ENCODE measurements at places on chromosomes 2 and 18. TPM values are rescaled to one million over a fixed set of nuclear protein-coding genes. Genes with fewer than 3 reads are reported as not detected.
A peak's percentile ranks its signal among the peaks of the same experiment; 100 is the strongest.

DNA sequence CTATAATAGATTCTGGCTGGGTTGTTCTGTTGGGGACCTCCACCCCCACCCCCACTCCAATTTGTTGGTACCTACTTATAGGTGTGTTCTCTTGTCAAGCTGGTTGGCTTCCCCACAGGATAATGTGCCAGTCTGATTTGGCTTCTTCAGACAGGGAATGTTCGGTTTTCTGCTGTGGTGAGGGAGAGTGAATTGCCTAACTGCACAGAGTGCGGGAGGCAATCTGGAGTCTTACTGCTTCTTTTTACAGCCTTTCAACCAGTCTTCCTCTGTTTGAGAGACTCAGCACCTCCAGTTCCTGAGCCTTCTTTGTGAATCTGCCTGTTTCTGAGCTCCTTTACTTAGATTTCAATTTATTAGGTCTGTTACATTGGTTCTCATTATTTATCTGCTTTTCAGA, 27.4 kb upstream of the SNORC start:
- peaks cover 24% of the 10 kb centered on the region for H3K4me1 ChIP-seq
- peaks cover 54% of the 10 kb centered on the region for H3K36me3 ChIP-seq
- no peak overlapping the region for H3K4me3 ChIP-seq
- no peak for DNase-seq

GRCh38 chr18:61545281-61546245, 212.3 kb downstream of the CDH20 start:
- no peaks in the 10 kb centered on the region for H3K36me3 ChIP-seq
- H3K4me3 ChIP-seq: no peak overlapping the region

GRCh38 chr2:174603280-174603679, 5.7 kb upstream of the WIPF1 start:
- no peaks in the 10 kb centered on the region for H3K27me3 ChIP-seq
- peak; percentile 84 for DNase-seq
- peak overlapping the region; percentile 81 for H3K27ac ChIP-seq
- no peak overlapping the region for H3K4me3 ChIP-seq
- H3K36me3 ChIP-seq: peaks cover 27% of the 10 kb centered on the region
- peaks cover 78% of the 10 kb centered on the region for H3K4me1 ChIP-seq

DNA sequence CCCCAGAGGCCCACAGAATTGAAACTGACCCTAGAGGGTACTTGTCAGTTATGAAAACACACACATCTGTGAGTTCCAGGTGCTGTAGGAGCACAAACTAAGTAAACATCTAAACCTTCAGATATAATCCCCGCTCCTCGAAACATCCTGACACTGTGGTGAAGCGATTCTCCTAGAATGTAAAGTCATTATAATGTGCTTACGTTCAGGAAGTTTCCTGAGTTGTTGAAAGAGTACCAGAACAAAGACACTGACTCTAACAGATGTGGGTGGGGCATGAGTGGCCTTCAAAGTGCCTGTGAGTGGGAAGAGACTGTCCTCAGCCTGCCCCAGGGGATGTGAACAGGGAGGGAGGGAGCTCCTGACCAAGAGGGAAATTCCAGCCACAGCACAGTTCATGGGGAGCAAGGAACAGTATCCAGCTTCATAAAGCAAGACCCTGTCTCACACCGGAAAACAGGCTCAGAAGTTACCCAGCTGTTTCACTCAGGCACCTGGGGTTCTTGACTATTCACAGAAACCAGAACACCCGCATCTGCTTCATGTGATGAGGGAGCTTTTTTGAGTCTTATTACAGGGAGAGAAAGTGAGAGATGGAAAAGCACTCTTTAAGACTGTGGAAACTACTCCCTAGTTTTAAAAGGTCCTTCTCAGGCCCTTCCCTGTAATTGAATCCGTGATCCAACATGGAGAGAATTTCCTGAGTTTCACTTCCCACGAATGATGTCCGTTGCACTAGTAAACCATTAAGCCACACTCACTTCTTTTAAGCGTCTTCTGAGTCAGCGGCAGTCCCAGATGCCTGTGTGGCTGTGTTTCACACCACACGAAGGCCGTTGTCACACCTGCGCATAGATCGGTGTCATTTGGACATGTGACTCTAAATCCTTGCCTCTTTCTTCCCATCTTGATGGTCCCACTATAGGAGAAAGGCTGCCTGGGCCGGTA, 88.6 kb upstream of the EML6 start:
- DNase-seq: peak; percentile 72
- peaks cover 63% of the 10 kb centered on the region for H3K36me3 ChIP-seq
- H3K4me3 ChIP-seq: peak overlapping the region; percentile 53

GRCh38 chr2:108620656-108621055, 86.4 kb downstream of the LIMS1 start:
- peaks cover 73% of the 10 kb centered on the region for H3K4me1 ChIP-seq
- no peak for DNase-seq
- peak overlapping the region; percentile 88 for H3K4me3 ChIP-seq

- H3K27ac ChIP-seq: no peak overlapping the region
- H3K4me1 ChIP-seq: peaks cover 3% of the 10 kb centered on the region
Observed at GRCh38 chr2:143640826-143641225, 511.6 kb downstream of the ARHGAP15 start.

GRCh38 chr18:66560094-66560493, 43.8 kb downstream of the CDH19 start:
- no peaks in the 10 kb centered on the region for H3K36me3 ChIP-seq
- no peaks in the 10 kb centered on the region for H3K27me3 ChIP-seq
- DNase-seq: no peak
- no peak overlapping the region for H3K27ac ChIP-seq

- peaks cover 5% of the 10 kb centered on the region for H3K4me1 ChIP-seq
- H3K27ac ChIP-seq: no peak overlapping the region
- DNase-seq: peak; percentile 83
Observed at GRCh38 chr2:190382851-190383250, 25.3 kb upstream of the MFSD6 start.

ZEB2 gene
- total RNA-seq: 15.2 TPM

CRYGD gene
- total RNA-seq: not detected

ZBTB7C gene
- total RNA-seq: 0.56 TPM
